ENCODE measurements at places on chromosomes 3 and 15.

GRCh38 chr15:82081914-82082762, 36.3 kb upstream of the MEX3B start:
- no peak for DNase-seq

DNA sequence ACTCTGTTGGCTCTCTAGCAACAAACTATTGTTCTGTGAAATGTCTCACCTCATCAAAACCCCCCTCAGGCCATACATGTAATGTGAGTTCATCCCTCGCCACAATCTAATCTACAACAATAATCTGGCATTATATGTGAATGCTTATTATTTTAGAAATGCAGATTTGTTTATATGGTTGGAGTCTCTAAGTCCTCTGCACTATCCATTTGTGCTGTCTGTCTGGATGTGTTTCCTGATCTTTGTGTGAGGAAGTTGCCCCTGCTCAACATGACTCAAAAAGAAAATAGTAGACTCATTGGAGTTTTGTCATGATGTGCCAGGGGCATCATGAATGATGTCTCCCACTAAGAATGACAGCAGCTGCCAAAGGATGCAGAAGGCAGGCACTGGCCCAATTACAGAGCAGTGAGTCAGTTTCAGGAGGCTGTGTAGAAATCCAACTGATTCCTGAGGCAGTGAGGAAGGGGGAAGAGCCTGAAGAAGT, 161.6 kb upstream of the PDZRN3 start:
- DNase-seq = no peak

DNA sequence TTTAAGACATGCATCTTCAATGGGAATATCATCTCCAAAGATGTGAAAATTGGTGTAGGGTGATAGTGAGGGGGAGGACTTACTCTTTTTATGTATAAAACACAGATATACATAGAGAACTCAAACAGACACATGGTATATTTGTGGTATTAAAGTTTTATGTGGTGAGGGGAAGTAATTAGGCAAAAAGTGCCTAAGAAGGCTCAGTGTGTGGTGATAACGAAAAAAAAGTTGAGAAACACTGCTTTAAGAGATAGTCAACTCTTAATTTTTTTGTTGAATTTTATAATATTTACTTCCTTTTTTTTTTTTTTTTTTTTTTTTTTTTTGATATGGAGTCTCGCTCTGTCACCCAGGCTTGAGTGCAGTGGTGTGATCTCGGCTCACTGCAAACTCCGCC, 174.2 kb upstream of the FRMD4B start:
- no peak for DNase-seq

DNA sequence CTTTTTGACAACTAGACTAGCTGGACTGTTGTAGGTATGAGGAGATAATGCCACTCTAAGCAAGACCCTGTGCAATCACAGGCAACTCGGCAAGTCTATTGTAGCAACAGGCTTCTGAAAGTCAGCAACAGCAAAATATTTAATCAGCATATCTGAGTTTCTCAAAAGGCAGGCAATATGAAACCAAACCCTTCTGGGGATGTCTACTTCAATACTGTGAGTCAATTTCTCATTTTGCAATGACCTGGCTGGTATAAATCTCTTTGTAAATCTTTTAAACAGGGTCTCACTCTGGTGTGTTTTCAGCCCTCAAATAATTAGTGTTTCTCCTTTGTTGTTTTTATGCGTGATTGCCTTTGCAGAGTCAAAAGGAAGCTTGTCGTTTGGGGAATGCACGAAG, 1044.5 kb downstream of the NTRK3 start:
- DNase-seq = no peak

DNA sequence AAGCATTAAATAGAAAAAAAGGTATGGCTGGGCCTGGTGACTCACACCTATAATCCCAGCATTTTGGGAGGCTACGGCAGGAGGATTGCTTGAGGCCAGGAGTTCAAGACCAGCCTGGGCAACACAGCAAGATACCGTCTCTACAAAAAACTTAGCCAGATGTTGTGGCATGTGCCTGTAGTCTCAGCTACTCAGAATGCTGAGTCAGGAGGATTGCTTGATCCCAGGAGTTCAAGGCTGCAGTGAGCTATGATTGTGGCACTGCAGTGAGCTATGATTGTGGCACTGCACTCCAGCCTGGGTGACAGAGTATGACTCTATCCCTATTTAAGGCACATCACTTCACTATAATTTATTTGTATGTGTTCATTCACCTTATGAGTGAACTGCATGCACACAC, 54.3 kb downstream of the SLC4A7 start:
- DNase-seq = no peak

DNA sequence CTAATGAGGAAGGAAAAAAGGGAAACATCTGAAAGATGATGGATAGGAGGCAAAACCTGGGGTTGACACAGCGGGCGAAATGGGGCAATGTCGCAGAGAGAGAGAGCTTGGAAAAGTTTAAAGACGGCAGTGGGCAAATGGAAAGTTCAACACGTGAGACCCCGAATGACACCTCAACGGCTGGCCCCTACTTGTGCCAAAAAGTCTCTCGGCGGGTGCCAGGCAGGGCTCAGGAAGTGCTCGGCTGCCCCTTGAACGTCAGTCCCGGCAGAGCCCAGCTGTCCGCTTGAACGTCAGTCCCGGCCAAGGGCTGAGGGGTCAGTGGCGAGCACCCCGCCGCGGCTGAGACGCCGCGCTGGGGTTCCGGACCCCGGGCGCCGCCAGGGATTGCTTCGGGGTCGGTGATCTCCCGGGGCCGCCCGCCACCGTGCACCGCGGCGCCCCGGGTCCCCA, 658 bp downstream of the EOGT start:
- DNase-seq = no peak

DNA sequence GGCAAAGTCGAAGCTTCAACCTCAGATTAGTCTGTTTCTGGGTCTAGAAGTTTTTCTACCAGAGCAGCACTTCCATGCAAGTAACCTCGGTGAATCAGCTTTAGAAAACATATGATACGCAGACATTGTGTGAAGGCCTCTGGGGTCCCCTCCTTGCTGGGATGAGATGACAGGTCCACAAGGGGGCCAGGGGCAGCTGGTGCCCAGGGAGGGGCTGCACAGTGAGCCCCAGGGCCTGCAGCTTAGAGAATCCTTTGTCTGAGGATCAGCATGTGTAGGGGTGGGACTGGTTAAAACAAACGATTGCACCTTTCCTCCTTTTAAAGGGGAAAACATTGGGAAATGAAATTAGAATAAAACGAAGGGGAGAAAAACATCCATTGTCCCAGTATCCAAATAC, 47.5 kb upstream of the TLE3 start:
- no peak for DNase-seq

DNA sequence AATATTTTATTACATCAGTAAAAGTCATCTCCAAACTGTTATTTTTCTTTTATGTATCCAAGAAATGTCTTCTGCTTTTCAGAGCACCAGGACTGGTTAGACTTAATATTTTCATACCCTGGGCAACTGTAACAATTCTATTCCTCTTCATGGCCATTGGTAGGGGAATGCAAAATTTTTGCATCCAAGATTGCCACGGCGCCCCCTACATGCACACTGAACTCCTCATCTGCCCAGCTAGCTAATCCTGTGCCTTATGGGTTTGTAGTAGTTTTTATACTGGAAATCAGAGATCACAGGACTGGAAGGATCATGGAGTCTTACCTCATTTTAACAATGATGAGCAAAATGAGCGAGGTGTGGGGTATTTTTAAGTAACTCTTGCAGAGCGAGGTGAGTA, 74.2 kb downstream of the CRTC3 start:
- DNase-seq = no peak

DNA sequence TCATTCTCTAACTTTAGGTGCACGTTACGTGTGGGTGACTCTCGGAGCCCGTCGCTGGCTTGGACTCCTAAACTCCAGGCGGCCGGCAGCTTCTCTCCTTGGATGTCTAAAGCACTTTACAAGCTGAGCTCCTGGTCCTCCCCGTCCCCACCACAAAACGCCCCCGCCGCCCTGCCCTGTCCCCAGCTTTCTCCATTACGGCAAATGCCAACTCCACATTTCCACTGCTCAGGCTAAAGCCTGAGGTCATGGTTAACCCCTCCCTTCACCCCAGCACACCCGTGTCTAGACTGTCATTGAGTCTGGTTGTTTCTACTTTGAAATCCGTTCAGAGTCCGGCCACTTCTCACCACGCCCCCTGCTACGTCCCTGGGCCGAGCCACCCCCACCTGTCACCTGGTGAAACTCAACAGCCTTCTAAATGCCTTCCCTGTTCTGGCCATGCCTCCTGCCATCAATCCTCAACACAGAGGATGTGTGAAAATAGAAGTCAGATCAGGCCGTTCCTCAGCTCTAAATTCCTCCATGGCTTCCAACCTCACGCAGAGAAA, 8.1 kb upstream of the PCSK6 start:
- no peak for DNase-seq

- no peak for DNase-seq
Observed at GRCh38 chr3:133169331-133170068, 131.3 kb downstream of the TMEM108 start.

DNA sequence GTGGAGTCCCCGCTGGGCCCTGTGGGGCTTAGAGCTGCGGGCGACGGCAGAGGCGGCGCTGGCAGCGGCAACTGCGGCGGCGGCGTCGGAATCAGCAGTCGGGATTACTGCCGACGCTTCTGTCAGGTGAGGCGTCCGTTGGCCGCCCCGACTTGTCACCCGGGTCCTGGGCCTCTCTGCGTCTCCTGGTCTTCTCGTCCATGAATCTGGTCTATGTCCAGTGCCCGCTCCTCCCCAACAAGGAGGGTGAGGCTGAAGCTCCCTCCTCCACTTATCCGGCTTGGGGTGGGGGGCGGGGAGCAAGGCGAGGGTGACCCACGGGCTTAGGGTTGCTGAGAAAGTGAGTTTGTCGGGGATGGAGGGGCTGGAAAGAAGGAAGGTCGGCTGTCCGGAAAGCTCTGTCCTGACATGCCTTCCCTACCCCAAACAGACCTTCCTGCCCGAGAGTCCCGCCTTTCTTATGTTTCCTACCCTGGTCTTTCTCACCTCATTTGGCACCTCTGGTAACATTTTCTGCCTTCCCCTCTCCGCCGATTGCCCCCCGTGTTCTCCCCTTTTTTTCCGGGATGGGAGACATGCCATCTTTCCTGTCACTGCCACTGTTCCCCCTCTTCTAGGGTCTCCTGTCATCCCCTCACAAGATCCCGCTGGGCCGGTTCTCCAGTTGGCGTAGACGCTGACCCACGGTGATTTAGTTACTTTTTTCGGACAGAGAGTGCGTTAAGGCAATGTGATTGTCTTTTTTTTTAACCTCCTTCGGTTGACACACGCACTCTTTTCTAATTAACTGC, 520 bp downstream of the ZNF654 start:
- DNase-seq = no peak

GRCh38 chr3:109851854-109852253, 514.5 kb upstream of the DPPA4 start:
- DNase-seq = no peak

DNA sequence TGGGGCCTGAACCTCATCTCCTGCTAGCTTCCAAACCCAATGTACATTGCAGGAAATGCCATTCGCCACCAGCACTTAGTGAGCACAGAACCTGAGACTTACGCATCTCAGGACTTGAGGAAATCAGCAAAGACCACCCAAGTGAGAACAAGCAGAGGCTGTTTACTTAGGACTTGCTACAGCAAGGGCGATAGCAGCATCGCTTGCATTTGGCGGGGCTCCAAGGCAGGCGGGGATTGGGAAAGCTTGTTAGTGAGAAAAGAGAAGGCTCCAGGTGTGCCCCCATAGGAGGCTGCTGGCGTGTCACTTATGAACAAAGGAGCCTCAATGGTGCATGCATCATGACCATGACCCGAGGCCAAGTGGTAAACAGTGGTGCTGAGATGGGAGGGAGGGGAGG, 19.7 kb downstream of the SLC6A20 start:
- DNase-seq = no peak

GRCh38 chr3:148202386-148202785, 495.3 kb upstream of the AGTR1 start:
- no peak for DNase-seq

- DNase-seq = no peak
Observed at GRCh38 chr3:188722963-188723362, 448.8 kb upstream of the TPRG1 start.

DNA sequence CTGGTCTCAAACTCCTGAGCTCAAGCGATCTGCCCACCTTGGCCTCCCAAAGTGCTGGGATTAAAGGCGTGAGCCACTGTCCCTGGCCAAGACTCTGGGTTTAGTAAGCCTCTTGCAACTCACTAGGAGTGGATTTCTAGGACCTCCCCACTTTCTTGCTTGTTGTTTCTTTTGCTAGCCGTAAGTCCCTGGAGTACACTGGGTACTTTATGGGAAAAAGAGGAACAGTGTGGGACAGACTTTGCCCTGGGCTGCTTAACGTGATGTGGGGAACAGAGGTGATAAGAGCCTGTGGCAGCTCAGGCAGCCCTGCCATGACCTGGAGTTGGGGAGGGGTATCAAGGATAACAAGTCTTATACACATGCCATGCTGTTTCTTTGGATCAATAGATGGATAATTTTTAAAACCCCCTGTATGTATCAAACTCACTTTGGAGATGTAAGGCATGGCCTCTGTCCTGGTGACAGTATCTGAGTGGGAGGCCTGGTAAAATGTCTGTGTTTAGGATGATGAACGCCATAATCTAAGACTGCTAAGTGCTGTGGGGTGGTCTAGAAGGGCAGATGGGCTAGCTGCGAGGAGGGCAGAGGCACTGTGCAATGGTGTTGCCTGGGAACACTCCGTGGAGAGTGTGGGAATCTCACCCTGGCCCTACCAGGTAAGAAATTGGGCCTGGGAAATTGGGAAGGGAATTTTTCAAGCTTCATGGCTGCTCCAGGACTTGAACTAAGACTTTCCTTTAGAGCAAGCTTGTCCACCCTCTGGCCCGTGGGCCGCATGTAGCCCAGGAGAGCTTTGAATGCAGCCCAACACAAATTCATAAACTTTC, 54.8 kb downstream of the SMAD3 start:
- no peak for DNase-seq

GRCh38 chr3:37189109-37189508, 14.7 kb upstream of the LRRFIP2 start:
- no peak for DNase-seq

DNA sequence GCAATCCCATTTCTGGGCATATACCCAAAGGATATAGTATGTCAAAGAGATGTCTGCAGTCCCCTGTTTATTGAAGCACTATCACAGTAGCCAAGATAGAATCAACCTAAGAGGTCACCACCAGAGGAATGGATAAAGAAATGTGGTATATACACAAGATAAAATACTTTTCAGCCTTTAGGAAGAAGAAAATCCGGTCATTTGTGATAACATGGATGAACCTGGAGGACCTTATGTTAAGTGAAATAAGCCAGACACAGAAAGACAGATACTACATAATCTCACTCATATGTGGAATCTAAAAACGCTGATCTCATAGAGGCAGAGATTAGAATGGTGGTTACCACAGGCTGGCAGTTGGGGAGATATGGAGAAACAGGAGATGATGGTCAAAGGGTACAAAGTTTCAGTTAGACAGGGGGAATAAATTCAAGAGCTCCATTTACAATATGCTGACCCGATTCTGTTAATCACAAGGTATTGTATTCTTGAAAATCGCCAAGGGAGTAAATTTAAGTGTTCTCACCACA, 195.8 kb downstream of the MTHFS start:
- DNase-seq = no peak

GRCh38 chr3:135213822-135214221, 418.8 kb downstream of the EPHB1 start:
- no peak for DNase-seq

- no peak for DNase-seq
Observed at GRCh38 chr3:52349611-52350395, 33.7 kb downstream of the DNAH1 start.

- no peak for DNase-seq
Observed at GRCh38 chr3:161081633-161082032, 23.5 kb downstream of the B3GALNT1 start.
